Inflammatory macrophage (primary cell): ENCODE measurements at places on chromosomes 5 and 9.

DNA sequence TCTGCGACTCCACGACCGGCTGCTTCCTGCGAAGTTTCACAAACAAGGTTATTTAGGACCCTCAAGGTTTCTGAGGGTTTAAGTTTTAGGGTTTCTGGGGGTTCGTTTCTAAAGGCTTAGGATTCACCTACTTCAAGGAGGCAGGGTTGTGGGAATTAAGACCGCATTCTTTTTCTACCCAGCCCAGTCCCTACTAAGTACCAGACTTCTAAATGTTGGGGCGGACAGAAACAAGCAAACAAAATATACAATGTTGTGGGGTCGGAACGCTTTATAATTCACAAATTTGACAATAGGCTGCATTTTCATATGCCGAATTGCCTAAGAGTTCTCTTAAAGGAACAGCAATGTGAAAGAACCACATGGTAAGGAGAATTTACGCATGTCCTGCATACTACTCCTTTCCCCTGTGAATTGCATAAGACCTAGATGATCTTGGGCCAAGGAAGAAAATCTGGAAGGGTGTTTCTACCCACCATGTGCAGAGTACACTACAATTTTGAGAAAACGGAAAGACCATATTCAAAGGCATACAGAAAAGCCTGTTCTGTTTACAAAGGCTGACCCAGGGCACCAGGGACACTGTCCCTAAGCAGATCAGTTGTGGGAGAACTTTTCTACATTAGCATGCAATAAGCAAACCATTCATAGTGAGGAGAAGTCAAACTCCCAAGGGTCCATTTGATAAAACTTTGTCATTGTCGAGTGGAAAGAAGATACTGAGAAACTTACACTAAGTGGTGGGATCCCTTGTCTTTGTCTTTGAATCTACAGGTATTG, 457.3 kb downstream of the RAB3C start:
- DNase-seq: peak; percentile 17

DNA sequence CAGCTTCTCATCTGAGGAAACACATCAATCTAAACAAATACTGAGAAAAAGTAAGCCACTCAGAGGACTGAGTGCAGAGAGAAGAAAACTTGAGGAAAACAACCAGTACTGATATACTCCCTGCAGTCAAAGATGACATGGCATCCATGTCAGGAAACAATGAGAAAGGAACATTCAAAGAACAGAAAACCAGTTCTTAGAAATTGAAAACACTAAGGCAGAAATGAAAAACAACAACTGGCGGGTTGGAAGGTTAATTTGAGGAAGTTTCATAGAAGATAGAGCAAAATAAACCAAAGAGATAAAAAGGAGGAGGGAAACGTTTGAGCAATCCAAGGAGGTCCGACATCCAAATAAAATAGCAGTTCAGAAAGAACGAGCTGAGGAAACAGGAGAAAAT, 475.2 kb downstream of the HINT1 start:
- DNase-seq: no peak

DNA sequence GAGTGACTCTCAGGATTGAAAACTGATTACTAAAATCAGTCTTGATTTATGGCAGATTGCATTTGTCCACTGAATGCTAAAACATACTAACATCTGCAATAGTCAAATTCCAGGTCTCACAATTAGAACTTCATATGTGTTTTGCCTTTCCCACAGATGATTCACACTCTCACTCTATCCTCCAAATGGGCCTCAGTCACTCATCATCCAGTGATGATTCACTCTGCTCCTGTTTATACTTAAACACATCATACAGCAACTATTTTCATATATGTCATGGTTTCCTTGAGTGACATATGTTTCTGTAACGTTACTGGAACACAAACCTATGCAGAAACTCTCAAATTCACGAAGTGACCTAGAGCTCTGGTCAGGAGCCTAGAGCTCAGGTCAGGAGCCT, 512.9 kb downstream of the HINT1 start:
- DNase-seq: no peak

GRCh38 chr5:36948650-36949049, 72.1 kb downstream of the NIPBL start:
- no peak for DNase-seq

DNA sequence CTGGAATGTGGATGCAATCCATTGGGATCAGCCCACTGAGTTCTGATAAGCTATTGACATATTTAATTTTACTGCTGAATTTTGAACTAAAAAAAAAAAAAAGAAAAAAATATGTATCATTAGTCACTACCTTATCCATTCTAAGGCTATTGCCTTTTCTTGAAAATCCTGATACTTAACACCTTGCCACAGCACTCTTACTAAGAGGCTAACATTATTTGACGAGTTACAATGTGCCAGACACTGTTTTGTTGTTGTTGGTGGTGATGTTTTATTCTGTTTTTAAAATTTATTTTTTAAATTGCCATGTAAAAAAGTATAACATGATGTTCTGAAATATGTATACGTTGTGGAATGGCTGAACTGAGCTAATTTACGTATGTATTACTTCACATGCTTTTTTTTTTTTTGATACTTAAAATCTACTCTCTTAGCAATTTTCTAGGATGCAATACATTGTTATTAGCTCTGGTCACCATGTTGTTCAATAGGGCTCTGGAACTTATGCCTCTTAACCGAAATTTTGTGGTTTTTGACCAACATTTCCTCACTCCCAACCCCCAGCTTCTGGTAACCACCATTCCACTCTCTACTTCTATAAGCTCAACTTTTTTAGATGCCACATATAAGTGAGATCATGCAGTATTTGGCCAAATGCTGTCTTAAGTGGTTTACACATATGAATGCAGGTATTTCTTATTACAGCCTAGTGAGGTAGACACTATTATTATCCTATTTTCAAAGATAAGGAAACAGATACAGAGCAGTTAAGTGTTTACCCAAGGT, 134.8 kb upstream of the PCA3 start:
- peak; percentile 36 for DNase-seq

- DNase-seq: no peak
Observed at GRCh38 chr9:124790301-124790700, 13.4 kb downstream of the OLFML2A start.

- no peak for DNase-seq
Observed at GRCh38 chr5:166356096-166356495, 1935.3 kb upstream of the WWC1 start.

- DNase-seq: peak; percentile 95
Observed at GRCh38 chr5:138178516-138179276, at the start of the genes BRD8 and KIF20A. Gene BRD8 (minus strand): TSS chr5:138178630. CDS start chr5:138178614, 16 bp downstream. Gene KIF20A (plus strand): TSS chr5:138179112. CDS start chr5:138179681, 569 bp downstream.

DNA sequence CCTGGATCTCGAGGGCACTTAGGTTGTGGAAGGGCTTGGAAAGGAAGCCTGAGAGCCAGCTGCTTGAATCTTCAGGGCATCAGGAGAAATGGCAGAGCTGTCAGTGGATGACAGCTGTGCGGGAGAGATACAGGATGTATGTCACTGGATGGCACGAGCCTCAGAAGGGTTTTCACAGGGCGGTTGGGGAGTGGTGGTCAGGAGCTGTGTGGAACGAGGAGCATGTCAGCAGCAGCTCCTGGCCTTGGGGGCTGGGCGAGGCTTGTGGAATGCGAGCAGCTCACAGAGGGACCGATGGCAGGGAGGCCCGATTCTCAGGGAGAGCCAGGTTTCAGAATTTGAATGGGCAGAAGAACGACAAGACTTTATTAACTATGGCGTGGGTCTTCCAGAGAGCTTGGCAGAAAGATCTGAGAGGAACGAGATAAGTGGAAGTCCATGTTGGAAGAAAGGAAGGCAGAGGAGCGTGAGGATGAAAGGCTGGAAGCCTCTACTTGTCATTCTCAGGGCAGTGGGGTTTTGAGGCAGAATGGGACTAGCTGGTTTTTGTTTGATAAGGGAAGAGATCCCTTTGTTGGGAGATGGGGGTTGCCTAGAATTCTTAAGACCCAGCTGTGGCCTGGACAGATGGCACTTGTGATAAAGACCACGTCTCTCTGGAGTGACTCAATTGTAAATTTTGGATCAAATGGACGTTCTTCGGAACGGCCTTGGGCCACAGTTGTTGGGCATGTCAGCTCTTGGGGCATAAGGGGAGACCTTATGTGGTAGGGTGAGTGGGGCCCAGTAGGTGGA, 60.3 kb downstream of the SNX30 start:
- no peak for DNase-seq

GRCh38 chr5:11476866-11477265, 427.4 kb downstream of the CTNND2 start:
- DNase-seq: no peak

- no peak for DNase-seq
Observed at GRCh38 chr5:143151056-143151700, 252.3 kb downstream of the NR3C1 start.

DNA sequence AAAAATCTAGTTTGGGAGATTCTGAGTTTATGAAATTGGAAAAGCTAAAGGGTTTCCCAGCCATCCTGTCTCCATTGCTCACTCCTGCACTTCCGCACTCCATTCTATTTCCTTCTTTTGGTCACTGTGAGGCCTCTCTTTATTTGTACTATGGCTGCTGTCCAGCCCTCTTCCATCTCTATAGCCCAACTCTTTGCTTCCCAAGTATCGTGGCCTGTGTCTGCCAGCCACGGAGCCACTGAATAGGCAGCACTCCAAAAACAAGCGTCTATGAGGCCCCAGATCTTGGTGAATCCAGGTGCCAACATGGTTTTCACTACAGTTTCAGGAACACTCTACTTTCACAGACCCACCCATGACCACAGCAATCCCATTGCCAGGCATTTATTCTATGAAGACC, 37.2 kb downstream of the GRAMD2B start:
- no peak for DNase-seq

DNA sequence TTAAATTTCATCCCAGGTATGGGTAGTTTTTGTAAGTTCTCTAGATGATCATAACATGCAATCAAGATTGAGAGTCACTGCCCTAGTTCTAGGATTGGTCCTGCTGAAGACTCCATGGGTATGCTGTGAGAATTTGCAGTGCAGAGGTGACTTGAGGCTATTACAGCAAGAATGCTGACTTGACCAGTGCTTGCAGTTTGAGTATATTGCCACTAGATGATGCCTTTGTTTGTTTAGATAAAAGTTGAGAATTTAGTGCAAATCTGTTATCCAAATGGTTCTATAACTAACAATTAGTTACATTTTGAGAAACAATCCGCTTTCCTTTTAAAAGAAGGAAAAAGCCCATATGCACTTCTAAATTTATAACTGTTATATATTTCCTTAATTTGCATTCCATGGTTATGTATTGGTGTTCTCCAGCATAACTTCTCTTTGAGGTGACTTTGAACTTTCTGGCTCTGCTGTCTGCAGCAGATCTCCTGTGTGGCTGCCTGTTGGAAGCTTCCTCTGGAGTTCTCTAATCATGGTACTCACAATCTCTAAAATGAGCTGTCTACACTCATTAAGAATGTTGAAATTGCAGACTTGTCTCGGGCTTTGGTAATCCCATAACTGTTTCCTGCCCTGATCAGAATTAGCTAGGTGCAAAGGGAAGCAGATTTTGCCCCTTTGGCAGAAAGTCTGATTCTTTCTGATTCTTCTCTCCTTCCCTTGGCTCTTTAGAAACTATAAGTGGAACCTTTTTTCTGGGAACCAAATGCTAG, 24.9 kb downstream of the MELK start:
- peak; percentile 34 for DNase-seq

- no peak for DNase-seq
Observed at GRCh38 chr5:3827624-3828023, 232.0 kb downstream of the IRX1 start.

GRCh38 chr9:38186404-38187115, 117.5 kb upstream of the SHB start:
- no peak for DNase-seq

GRCh38 chr5:26847041-26847736, 191.2 kb downstream of the CDH9 start:
- DNase-seq: no peak

DNA sequence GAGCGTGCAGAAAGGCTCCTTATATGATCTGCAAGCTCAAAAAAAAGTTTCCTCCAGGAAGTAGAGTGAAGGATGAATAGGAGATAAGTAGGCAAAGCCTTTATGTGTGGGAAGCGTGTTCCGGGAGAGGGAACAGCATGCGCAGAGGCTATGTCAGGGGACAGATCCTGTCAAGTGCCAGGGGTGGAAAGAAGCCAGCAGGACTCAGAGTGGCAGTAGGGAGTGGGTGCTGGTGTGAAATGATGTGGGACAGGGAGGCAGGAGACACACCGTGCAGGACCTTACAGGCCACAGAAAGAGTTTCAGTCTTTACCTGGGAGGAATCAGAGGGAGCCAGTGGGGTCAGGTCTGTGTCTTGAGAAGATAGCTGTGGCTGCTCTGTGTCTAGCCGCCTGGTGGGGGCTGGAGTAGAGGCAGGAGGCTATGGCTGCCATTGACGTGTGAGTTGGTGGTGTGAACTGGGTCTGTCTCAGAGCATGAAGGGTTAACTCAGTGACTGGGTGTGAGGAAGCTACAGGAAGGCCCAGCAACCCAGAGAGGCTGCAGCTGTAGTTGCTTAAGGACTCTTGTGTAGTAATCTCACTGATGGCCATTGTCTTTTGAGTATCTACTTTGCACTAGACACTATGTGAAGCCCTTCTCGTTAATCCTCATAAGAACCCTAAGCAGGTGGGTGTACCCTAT, 71.3 kb downstream of the PPARGC1B start:
- peak; percentile 54 for DNase-seq

GRCh38 chr9:34584970-34585369, 4.6 kb downstream of the CNTFR start:
- no peak for DNase-seq

DNA sequence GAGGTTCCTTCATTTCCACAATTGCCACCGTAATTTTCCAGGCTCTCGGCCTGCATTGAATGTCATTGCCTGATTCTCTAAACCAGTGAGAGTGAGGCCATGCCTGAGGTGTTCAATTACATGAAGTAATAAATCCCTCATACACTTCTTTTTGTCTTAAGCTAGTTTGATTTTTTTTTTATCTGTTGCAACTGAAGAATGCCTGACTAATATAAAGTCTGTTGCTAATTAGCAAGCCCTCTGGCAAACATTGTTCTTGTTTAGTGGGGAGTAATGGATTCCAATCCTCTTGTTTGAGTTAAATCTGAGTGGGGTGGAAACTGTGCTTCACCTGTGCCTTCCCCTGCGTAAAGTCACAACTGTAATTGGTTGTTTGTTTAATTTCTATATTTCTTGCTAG, 338.1 kb upstream of the ATP10B start:
- DNase-seq: no peak

DNA sequence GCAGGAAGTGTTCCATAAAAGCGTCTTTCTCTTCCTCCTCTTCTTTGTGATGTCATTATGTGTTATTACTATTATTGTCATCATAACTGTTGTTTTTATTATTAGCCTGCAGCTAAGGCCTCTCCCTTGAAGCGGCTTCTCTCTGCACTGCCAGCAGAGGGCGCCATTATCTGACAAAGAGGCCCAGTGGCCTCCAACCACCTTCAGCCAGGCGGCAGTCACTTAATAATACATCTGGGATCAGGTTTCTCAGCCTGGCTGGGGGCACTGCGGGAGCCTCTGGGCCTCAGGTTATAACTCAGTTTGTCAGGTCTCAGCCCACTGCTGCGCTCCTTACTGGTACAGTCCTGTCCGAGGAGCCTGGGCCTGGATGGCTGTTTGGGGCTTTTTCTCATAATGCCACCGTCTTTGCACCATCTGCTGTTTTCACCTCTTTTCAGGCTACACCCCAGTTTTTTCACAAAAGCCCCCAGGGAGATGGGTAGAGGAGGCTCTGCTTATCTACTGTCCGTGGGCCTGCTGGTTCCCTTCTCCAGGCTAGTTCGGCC, 281.9 kb downstream of the NSG2 start:
- peak; percentile 64 for DNase-seq
